Nephron progenitor cell (in vitro differentiated cells): ENCODE measurements at places on chromosomes 16 and 17.

DNA sequence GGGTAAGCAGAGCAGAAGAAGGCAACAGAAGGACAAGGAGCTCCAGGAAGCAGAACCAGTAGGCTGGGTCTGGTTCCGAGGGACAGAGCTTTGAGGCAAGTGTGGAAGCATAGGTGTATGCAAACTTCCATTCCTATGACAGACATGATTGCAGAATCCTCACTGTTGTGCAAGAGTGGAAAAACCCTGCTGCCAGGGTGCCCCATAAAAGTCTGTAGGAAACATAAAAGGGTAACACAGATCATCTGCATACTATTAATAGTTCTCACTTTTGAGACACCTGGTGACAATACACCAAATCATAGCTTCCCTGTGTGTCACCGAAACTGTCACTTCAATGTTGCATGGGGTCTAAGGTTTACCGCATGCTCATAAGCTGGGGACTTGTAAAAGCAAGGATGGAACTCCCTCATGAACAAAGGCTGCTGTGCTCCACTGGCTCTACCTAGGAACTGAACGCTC is 39.7 kb downstream of the ARHGAP17 start:
- no peak for DNase-seq

DNA sequence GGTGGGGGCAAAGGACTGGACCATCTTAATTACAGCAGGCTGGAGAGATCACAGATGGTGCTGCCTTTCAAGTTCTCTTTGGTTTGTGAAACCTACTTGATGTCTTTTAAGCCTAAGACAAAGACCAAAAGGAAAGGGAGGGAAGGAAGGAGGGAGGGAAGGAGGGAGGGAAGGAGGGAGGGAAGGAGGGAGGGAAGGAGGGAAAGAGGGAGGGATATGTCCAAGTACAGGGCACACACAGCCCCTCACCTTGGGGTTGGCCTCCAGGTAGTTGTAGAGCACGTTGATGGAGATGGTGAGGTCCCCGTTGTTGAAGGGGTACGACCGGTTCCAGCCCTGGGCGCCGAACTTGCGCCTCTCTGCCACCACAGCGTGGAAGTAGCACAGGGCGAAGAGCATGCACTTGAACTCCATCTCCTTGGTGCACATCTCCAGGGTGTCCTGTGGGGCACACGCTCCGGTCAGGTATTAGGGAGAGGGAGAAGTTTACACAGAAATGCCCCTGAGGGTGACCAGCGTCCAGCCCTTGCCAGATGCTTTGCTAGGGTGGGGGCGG is 55.4 kb downstream of the PGS1 start:
- DNase-seq, result no peak

DNA sequence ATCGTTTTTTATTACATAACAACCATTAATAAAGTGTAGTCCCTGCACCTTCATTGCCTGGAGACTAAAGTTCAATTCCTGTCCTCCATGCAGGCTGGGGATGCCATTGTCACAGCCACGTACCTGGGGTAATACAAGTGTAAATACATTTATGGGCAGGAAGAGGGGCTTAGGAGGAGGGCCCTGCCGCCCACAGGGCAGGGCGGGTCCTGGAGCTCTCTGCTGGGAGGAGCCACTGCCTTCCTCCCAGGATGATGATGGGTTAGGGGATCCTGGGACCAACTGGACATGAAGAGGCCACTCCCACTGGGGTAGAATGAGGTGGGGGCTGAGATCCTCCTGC is 44.1 kb upstream of the SLC38A10 start:
- DNase-seq, result no peak

- DNase-seq, result no peak
Observed at GRCh38 chr16:83706394-83706793, 101.4 kb upstream of the HSBP1 start.

DNA sequence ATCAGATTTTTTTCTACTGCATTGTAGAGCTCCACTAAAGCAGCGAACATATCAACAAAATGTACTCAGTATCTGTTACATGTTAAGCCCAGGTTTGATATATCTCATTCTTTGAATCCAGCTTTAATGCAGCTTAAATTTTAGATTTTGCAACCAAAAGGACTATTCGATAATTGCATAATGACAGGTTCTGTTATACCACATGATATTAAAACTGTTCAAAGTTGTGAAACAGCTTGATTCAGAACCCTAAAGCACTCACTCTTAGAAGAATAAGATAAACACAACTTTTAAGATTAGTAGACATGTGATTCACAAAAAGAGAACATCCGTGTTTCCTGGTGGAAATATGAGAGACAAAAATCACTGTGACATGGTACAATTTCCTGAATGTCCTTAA is 427.9 kb downstream of the CDH11 start:
- no peak for DNase-seq

DNA sequence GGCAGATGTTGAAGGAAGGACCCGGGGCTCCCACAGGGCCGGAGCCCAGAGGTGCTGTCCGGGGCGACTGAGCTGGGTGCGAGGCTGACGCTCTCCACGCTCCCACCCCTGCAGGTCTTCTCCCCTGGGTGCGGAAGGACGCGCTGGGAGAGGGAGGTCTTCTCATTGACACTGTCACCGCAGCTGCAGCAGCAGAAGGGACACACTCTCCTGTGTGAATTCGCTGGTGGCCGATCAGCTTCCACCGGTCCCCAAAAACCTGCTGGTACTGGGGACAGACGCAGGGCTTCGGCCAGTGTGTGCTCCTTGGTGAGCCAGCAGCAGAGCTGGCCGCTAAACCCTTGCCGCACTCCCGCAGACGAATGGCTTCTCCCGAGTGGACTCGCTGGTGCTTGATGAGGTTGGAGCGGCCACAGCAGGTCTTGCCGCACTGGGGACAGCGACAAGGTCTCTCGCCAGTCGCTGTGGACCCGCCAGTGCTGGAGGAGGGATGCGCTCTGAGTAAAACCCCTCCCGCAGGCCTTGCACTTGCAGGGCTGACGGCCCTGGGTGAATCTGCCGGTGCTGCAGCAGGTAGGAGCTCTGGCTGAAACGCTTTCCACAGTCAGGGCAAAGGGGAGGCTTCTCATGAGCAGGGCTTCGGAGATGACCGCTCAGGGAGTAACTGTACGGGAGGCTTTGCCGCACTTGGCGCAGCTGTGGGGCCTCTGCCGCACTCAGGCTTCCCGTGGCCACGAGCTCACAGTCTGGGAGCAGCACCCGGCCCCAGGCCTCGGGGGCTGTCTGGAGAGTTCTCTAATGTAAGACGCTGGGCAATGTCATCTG is 6.2 kb downstream of the ZNF843 start:
- no peak for DNase-seq

DNA sequence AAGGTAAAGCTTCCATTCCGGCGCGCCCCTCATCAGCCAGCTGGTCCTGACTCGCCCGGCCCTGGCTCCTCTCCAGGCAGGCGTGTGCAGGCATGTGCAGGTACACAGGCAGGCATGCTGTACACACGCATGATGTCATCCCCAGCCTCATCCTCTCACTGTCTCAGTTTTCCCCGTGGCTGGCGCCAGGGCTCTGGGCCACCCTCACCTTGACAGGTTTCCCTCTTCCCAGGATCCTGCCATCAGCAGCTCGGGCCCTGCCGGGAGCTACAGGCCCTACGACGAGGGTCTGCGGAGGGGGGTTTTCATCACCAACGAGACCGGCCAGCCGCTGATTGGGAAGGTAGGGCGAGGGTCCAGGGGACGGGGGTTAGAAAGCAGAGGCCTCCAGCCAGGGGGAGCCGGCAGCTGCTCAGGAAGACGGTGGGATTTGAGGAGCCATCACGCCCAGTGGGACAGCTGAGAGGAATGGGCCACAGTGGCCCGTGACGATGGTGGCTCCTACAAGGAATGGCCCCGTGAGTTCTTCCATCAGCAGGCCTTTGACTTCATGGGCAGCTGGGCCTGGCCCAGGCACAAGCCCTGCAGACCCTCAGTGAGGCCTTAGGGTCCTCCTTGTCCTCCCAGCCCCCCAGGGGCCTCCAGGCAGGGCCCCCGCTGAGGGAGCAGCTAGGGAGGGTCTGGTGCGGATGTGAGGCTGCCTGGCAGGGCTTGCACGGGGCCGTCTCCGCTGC is 8.5 kb downstream of the GAA start:
- no peak for DNase-seq

- no peak for DNase-seq
Observed at GRCh38 chr16:85437166-85438052, 175.7 kb upstream of the GSE1 start.

DNA sequence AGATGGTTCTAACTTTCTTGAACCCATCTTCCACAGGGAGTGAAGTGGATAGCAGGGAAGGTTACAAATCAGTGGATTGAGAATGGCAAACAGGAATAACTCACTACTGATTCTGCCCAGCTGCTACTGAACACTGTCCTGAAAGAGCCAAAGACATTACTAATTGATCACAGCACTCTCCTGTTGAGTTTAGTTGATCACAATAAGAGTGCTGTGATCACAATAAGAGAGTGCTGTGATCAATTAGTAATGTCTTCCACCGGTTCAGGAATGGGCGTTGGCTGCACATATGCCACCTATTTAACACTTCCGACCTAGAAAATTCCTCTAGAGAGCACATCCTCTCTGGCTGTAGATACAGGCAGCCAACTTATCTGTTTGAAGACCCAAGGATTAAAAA is 11.4 kb downstream of the CFAP97D1 start:
- DNase-seq, result no peak
